ENCODE measurements at places on chromosomes 12 and 14.

GRCh38 chr12:7221486-7221885 is 32.0 kb downstream of the PEX5 start:
- DNase-seq: no peak

- DNase-seq: no peak
Measured at GRCh38 chr14:74133833-74134481, 49.2 kb downstream of the LIN52 start.

GRCh38 chr12:52486166-52487105 is 6.6 kb downstream of the KRT6A start:
- DNase-seq: no peak

DNA sequence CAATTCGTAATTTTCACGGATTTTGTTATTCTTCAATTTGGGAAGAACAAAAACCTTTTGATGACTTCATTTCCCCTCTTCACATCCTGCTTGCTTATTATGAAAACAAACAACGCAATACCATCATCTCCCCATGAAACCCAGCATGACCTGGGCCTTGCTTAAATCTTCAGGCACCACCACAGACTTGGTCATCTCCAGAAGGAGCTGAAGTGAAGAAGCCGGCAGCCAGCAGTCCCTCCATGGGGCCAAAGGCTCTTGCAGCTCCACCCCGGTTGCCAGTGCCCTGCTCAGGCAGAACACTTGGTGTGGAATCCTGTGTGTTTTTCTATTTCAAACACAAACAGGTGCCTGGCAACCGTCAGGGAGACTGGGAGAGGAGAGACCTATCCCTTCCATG is 982.9 kb upstream of the TMEM132C start:
- no peak for DNase-seq

- peak; percentile 60 for DNase-seq
Measured at GRCh38 chr12:108313606-108314351, 25.3 kb downstream of the CMKLR1 start.

- no peak for DNase-seq
Measured at GRCh38 chr12:114221957-114222630, 183.8 kb downstream of the TBX5 start.

GRCh38 chr12:72511498-72511897 is 239.3 kb downstream of the TRHDE start:
- DNase-seq: no peak

DNA sequence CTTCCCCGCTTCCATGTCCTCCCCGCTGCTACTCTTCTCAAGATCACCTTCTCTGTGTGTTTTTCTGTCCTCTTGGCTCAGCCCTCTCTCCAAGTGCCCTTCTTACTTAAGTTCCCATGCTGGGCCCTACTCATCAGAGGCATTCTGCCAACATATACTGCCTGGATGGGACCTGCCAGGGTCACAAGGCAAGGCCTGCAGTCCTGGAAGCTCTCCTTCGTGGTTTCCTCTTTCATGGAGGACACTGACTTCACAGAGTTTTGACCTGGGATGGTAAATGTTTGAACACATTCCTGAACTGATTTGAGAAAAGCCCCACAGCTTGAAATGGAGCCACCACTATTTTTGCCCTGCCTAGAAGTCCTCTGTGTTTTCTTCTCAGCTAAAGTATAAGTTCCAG is 140.9 kb downstream of the TMEM30B start:
- no peak for DNase-seq

GRCh38 chr12:39239490-39240486 is 203.1 kb downstream of the KIF21A start:
- peak; percentile 20 for DNase-seq

DNA sequence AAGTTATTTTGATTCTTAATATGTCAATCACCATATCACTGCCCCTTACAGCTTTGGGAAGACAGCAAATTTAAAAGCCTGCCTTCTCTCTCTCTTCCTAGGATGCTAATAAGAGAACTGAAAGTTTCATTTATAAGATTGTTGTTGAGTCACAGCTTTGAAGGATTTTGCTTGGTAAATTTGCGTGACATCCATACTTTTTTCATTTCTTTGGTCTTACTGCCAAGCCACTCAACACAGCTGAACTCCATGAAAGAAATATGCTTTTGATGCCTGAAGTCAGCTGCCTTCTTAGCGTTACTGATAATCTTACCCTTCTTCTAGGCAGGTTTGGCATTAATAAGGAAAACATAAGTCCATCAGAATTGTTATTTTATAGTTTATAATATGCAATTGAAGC is 155.0 kb downstream of the CRADD start:
- no peak for DNase-seq

- peak; percentile 46 for DNase-seq
Measured at GRCh38 chr14:102320033-102320660, 601 bp downstream of the ZNF839 start.

- DNase-seq: no peak
Measured at GRCh38 chr12:69720750-69721149, 17.9 kb upstream of the RAB3IP start.

- no peak for DNase-seq
Measured at GRCh38 chr12:101407049-101407435, 530 bp downstream of the ARL1 start.

- DNase-seq: peak; percentile 86
Measured at GRCh38 chr14:105486974-105487448, 325 bp downstream of the CRIP1 start.

- no peak for DNase-seq
Measured at GRCh38 chr12:124742678-124743077, 121.0 kb downstream of the SCARB1 start.

GRCh38 chr12:105733579-105733978 is 403.1 kb downstream of the C12orf75 start:
- no peak for DNase-seq

DNA sequence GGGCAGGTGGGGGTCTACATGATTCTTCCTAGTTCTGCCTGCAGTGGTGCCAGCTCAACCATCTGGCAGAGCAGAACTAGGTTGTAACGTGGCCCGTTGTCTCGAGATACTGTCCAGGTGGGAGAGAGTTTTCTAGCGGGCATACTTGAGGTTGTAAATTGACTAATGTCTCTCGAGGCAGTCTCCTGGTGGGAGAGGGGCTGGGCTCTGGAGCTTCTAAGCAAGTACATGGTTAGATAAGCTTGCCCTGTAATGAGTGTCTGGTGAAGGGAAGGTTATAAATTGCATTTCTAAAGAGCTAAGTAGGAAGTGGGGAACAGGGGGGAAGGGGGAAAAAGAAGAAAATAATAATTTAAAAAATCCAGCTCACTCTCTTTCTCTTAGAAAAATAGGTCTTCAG is 18.1 kb downstream of the BDKRB1 start:
- no peak for DNase-seq

DNA sequence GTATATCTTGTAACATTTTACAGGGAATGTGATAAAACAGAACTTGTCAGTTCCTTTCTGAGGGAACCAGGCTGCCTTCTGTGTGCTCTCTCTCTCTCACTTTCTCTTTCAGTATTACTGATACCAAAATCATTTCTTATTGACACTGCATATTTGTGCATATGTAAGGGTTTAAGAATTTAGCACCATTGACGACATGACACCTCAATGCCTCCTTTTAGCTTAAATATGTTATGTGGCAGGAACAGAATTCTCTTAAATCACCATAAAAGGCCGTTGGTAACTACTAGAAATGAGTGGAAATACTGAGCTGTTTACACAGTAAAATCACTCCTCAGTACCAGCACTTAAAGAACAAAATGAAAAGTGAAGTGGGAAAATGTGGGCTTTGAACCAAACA is 457.7 kb upstream of the SYT1 start:
- no peak for DNase-seq

DNA sequence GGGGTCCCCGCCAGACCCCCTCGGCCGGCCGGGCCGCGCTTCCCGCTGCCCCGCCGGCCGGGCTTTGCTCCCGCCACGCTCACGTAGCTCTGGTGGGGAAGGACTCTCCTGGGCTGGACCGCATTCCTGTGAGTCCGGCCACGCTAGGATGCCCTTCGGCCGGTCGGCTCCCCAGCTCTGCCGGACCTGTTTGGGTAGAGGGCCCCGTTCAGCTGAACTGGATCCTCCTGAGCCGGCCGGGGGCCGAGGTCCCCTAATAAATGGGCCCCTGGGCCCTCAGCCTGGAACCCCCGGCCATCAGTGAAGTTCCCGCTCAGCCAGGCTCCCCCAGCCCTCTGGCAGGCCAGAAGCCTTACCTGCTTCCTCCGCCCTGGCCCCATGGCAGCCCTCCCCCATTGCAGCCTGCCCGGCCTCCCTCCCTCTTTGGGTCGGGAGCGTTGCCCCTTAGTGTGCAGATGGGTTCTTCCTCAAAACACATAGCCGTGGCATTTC is 593 bp downstream of the UNC119B start:
- peak; percentile 69 for DNase-seq

DNA sequence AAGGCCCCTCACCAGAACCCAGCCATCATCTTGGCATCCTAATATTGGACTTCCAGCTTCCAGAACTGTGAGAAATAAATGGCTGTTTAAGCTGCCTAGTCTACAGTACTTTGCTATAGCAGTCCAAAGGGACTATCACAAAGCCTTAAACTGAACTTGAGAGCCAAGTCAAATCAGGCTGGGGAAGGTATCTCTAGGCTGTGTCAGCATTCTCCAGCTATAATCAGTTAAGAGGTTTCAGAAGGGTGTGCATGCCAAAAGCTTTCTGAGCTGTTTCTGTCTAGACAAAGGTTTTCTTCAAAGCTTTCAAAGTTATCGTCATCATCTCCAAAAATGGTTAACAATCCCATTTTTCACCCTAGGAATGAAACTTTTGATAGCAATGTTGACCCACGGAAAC is 7.6 kb downstream of the ASCL4 start:
- DNase-seq: no peak

DNA sequence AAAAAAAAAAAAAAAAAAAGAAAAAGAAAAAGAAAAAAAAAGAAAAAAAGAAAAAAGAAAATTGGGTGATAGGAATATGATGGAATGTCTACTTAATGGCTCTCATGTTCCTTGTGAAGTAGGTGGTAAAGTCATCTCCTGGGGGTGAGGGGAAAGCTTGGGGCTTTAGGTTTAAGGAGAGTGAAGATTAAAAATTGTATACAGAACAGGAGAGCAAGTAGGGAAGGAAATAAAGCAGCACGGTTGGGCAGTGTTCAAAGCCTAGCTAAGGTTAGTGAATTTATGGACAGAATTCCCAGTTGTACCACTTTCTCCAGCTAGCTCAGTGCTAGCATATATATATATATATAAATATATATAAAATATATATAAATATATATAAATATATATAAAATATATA is 40.0 kb upstream of the SLC2A13 start:
- DNase-seq: no peak

DNA sequence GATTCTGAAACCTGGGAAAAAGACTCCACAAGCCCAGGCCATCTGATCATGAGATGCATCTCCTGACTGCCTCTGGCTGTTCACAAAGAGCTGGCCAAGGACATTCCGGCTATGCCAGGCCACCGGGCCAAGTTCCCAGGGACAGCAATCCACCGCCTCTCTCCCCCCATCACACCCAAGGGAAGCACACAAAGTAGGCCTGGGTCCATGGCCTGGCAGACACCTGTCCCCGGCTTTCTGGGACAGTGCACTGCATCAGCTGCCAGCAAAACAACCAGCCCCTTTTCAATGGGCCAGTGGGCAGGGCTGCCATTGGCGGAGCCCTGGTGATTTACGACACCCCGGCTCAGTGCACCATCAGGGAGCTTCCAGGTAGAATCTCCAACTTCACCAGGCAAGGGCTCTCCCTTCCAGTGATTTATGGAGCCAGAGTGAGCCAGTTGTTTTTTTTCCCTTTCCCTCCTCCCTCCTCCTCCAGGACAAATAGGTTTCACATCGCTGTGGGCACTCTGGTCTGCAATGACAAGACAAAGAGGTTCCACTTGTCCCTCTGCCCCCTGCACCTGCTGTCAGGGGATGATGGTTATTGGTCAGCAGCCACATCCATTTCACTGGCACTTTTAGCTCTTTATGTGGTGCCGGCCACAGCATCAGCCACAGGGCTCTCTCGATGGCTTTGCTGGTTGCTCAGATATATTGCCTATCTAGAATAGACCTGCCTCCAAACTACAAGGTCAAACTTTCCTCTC is 149.6 kb downstream of the SLC38A6 start:
- DNase-seq: no peak

GRCh38 chr12:95944108-95944704 is 1.1 kb downstream of the AMDHD1 start:
- no peak for DNase-seq

DNA sequence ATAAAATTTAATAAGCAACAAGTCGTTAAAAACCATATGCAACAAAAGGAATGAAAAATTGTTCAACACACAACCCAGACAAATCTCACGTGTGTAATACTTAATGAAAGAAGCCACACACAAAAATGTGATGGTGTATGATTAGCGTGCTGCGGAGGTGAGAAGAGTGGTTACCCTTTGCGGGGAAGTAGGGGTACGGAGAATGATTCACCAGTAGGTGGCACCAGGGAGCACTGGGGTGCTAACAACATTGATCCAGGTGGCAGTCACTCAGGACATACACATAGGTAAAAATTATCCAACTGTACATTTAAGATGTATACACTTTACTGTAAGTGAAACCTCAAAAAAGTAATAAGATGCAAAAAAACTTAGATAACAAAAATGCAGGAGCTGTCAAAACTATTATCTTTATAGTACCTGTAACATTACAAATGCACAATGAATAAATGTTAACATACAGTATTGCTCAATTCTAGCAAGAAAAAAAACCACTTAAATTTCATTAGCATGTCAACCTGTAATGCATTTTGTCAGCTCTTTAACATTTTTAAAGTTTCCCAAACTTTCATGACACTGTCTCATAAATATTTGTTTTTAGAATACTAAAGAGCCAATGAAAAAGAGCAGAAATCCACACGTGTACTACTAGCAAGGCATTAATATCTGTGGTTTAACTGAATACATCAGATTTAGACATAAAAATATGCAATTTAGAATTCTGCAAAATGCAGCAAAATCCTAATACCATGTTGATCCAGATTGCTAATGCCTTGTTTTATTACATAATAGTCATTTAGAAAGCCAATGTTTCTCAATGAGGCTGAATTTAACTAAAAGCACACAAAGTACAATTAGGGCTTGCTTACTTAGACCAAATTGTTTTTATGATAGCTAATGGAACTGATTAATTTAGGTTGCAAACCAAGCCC is 46.7 kb downstream of the TMCC3 start:
- peak; percentile 67 for DNase-seq

GRCh38 chr12:47807338-47807737 is 12.4 kb downstream of the HDAC7 start:
- DNase-seq: peak; percentile 53

GRCh38 chr14:35213143-35213788 is 78.9 kb upstream of the PSMA6 start:
- no peak for DNase-seq

DNA sequence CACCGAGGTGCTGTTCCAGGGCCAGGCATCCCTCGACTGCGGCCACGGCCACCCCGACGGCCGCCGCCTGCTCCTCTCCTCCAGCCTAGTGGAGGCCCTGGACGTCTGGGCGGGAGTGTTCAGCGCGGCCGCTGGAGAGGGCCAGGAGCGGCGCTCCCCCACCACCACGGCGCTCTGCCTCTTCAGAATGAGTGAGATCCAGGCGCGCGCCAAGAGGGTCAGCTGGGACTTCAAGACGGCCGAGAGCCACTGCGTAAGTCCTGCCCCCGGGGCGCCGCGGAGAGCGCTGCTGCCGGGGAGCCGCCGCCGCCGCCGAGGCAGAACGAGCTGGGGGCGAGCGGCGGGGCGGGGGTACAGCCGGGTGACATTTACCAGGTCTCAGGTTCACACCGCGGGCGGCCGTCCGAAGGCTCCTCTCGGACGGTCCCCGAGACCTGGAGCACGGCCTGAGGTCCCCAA is 1.4 kb downstream of the PLXNC1 start:
- DNase-seq: peak; percentile 47

- DNase-seq: peak; percentile 53
Measured at GRCh38 chr14:88233915-88234314, 89.2 kb downstream of the KCNK10 start.
